CD4-positive, alpha-beta T cell treated with Interleukin-1 beta for 1 hour (primary cell): ENCODE measurements at places on chromosomes 13 and 19.

DNA sequence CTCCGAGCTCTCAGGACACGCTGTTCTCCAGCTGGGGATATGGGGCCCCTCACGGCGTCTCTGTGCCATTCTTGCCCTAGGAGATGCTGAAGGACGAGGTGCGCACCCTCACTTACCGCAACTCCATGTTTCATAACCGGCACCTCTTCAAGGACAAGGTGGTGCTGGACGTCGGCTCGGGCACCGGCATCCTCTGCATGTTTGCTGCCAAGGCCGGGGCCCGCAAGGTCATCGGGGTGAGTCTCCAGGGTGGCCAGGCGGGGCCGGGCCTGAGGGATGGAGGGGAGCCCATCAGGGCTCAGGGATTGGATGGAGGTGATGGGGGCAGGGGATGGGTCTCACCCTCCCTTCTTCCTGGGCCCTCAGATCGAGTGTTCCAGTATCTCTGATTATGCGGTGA lies 4.8 kb downstream of the PRMT1 start:
- DNase-seq, result no peak

DNA sequence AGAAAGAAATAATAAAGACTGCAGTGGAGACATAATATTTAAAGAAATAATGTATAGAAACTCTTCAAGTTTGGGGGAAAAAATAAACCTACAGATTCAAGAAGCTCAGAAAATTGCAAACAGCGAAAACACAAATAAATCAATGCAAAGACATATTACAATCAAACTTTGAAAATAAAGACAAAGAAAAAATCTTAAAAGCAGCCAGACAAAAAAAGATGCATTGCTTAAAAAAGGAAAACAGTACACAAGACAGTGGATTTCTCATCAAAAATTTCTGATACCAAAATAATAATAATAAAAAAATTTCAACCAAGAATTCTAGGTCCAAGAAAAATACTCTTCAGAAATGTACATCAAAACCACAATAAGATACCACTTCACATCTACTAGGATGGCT lies 681.0 kb downstream of the UQCRFS1 start:
- no peak for DNase-seq

DNA sequence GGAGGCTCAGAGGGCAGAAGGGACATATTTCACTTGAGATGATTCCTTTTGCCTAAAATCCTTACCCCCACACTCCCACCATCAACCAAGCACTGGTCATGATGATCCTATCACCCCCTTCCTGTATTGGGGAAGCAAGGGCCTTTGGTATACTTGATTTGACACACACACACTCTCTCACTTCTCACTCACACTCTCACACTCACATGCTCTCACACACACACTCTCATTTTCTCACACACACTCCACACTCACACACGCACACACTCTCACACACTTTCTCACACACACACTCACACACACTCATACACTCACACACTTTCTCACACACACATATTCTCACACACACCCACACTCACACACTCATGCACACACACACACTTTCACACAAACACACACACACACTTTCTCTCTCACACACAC lies 8.6 kb downstream of the RGCC start:
- DNase-seq, result no peak

DNA sequence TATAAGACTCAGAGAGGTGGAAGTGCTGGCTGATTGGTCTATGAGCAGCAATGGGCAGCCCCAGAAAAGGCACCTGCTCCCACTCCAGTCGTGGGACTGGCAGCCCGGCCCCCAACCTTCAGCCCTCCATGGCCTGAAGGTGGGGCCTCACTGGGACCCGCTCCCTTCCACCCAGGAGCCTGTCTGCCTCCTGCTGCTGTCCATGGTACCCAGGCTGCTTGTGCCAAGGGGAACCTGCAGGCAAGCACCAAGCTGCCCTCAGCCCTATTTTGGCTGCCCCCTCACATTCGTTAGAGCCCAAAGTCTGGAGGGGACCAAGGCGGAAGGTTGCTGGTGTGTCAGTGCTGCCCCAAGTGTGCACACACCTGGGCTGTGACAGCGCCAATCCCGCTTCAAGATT lies 2304.9 kb downstream of the PCDH9 start:
- no peak for DNase-seq

DNA sequence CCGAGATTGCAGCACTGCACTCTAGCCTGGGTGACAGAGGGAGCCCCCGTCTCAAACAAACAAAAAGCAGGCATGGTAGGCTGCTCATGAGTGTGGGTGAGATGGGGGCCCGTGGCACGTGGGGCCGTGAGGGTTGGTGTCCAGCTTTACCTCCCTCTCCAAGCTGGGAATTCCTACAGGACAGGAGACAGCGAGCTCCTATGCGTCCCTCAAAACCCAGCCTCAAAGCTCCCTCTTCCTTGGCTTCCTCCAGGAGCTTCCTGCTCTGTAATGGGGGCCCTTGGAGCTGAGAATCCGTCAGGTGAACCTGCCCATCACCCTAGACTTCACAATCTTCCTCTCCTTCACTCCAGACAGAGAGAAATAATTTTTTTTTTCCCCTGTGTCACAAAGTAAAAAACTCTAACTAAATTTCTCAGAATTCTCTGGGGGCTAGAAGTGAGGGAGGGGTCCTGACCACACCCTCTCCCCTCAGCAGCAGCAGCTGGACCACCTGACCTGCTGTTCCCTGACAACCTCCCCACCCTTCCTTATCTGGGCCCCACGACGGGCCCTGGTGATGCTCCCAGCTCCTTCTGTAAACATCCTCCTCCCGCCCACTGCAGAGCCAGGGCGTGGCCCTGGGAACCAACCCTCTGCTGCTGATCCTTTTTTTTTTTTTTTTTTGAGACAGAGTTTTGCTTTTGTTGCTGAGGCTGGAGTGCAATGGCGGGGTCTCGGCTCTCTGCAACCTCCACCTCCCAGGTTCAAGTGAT lies 22.1 kb upstream of the WDR18 start:
- DNase-seq, result no peak
